ENCODE measurements at places on chromosomes 5 and 9. TPM values are rescaled to one million over a fixed set of nuclear protein-coding genes. Genes with fewer than 3 reads are reported as not detected.
A peak's percentile ranks its signal among the peaks of the same experiment; 100 is the strongest.

GRCh38 chr5:173809014-173809413 lies 79.1 kb upstream of the CPEB4 start:
- H3K27me3 ChIP-seq, result peaks cover 3% of the 10 kb centered on the region
- H3K4me3 ChIP-seq, result no peak overlapping the region
- DNase-seq, result no peak
- H3K36me3 ChIP-seq, result no peaks in the 10 kb centered on the region
- no peak overlapping the region for H3K27ac ChIP-seq

- peak overlapping the region; percentile 61 for H3K4me3 ChIP-seq
- no peaks in the 10 kb centered on the region for H3K27me3 ChIP-seq
- H3K4me1 ChIP-seq, result peaks cover 31% of the 10 kb centered on the region
- H3K36me3 ChIP-seq, result no peaks in the 10 kb centered on the region
Measured at GRCh38 chr5:132411304-132412013, 41.9 kb downstream of the SLC22A5 start.

- H3K4me3 ChIP-seq, result no peak overlapping the region
- DNase-seq, result no peak
- no peaks in the 10 kb centered on the region for H3K36me3 ChIP-seq
- no peaks in the 10 kb centered on the region for H3K4me1 ChIP-seq
- no peak overlapping the region for H3K27ac ChIP-seq
- H3K27me3 ChIP-seq, result peaks cover 5% of the 10 kb centered on the region
Measured at GRCh38 chr5:10936081-10936855, 175.2 kb upstream of the DAP start.

DNA sequence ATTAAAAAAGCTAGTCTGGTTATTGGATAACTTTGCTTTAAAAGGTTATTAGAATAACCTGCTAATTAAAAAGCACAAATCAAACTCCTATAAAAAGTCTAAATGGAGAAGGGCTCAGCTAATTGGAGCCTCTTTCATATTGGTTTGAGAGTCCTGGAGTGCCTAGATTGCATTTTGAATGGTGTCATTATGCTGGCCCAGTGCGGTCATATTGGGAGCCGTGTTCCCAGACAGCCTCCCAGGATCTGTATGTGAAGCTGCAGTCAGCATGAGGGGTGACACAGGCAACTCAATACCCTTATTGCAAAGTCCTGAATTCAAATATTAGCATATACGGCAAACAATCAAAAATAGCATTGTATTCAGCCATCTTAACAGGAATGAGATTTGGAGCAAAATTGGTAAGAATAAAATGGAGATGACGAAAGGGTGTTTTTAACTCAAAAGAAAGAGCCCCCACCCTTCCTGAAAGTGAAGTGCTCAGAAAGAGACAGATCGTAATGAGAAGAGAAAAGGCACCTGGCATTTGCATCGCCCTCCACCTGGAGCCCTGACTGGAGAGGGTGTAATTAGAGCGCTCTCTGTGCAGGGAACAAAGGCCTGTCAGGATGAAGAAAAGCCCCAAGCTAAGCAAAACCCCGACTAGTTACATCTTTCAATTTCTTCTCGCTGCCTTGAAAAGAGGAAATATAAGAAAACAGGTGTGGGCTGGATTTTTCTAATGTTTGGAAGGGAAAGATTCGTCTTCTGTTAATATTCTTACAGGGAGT lies 621.0 kb upstream of the ADAMTS16 start:
- no peak overlapping the region for H3K4me3 ChIP-seq
- no peak overlapping the region for H3K27ac ChIP-seq
- H3K27me3 ChIP-seq, result no peaks in the 10 kb centered on the region

GRCh38 chr9:116895961-116896360 lies 208.9 kb downstream of the TRIM32 start:
- H3K4me3 ChIP-seq, result no peak overlapping the region
- no peaks in the 10 kb centered on the region for H3K27me3 ChIP-seq
- H3K4me1 ChIP-seq, result no peaks in the 10 kb centered on the region
- no peak for DNase-seq
- H3K36me3 ChIP-seq, result no peaks in the 10 kb centered on the region

- H3K27ac ChIP-seq, result no peak overlapping the region
- no peaks in the 10 kb centered on the region for H3K36me3 ChIP-seq
- H3K27me3 ChIP-seq, result no peaks in the 10 kb centered on the region
- H3K4me1 ChIP-seq, result no peaks in the 10 kb centered on the region
- no peak overlapping the region for H3K4me3 ChIP-seq
Measured at GRCh38 chr5:50822761-50823160, 156.3 kb downstream of the PARP8 start.

- no peaks in the 10 kb centered on the region for H3K36me3 ChIP-seq
- H3K4me1 ChIP-seq, result no peaks in the 10 kb centered on the region
- no peak overlapping the region for H3K27ac ChIP-seq
- no peaks in the 10 kb centered on the region for H3K27me3 ChIP-seq
- H3K4me3 ChIP-seq, result no peak overlapping the region
- peak; percentile 22 for DNase-seq
Measured at GRCh38 chr5:78320401-78320800, 25.9 kb upstream of the AP3B1 start.

GRCh38 chr5:21094619-21095018 lies 1106.6 kb upstream of the CDH18 start:
- H3K4me3 ChIP-seq, result no peak overlapping the region
- no peak for DNase-seq
- no peaks in the 10 kb centered on the region for H3K36me3 ChIP-seq
- no peak overlapping the region for H3K27ac ChIP-seq
- no peaks in the 10 kb centered on the region for H3K4me1 ChIP-seq

DNA sequence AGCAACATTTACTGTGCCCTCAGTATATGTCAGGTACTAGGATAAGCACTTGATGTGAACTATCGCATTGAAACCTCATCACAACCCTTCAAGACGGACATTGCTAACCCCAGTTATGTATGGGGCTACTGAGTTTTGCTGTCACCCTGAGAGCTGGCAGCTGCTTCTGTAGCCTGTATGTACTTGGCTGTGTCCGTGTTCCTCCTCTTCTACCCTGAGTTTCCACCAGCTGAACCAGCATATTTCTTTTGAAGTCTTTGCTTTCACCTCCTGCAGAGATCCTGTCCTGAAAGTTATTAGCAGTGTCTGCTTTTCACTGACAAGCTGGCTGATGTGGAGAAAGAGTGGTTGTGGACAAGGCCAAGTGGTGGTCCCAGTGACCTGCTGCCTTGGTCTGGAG lies 63.3 kb downstream of the ADGRV1 start:
- no peaks in the 10 kb centered on the region for H3K4me1 ChIP-seq
- H3K27ac ChIP-seq, result no peak overlapping the region
- H3K36me3 ChIP-seq, result no peaks in the 10 kb centered on the region
- DNase-seq, result no peak
- no peak overlapping the region for H3K4me3 ChIP-seq

DNA sequence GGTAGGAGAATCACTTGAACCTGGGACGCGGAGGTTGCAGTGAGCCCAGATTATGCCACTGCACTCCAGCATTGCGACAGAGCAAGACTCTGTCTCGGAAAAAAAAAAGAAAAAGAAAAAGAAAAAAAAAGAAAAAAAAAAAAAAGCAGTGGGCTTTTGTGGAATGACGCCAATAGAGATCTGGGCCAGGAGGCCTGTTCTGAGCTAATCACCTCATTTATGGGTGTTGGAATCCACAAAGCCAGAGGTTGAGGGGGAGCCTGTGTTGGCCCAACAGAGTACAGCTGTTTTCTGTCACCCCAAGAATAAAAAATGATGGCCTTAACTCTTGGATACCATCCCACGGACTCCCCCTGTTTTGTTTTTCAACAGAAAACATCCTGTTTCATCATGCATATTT lies 18.5 kb downstream of the OSTF1 start:
- H3K27ac ChIP-seq, result no peak overlapping the region
- H3K36me3 ChIP-seq, result no peaks in the 10 kb centered on the region
- DNase-seq, result no peak

DNA sequence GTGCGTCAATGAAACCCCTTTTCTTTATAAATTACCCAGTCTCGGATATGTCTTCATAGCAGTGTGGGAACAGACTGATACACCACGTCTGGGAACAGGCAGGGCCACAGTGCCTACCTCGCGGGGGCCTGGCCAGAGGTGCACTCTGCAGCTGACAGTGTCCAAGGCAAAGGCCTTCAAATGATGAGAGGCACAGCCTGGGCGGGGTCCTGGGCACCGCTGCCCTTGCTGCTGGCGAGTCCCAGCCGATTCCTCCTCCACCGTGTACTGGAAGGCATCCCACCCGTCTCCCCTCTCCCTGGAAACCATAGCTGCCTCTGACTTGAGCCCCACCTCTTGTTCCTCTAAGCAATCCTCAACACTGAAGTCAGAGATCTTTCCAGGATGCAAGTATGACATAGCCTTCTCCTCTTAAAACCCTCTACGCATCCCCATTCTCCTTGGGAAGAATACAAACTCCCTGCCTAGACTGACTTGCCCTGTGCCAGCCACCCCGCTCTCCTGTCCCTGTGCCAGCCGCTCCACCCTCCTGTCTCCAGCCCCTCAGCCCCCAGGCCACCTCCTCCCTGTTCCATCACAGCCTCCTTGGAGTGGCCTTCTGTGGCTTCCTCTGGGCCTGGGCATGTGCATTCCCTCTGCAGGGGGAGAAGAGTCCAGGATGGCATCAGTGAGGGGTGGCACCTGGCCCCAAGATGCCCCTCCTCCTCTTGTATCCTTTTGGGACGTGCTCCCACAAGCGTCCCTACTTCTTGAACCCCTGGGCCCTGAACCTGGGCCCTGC lies 8.1 kb upstream of the COL5A1 start:
- no peak overlapping the region for H3K4me3 ChIP-seq
- H3K4me1 ChIP-seq, result peaks cover 6% of the 10 kb centered on the region
- H3K27ac ChIP-seq, result no peak overlapping the region
- H3K36me3 ChIP-seq, result no peaks in the 10 kb centered on the region

- peak; percentile 33 for DNase-seq
- no peak overlapping the region for H3K27ac ChIP-seq
- no peak overlapping the region for H3K4me3 ChIP-seq
- no peaks in the 10 kb centered on the region for H3K4me1 ChIP-seq
Measured at GRCh38 chr5:146007270-146007669, 70.9 kb downstream of the SH3RF2 start.

GRCh38 chr5:165881259-165881658 lies 2375.8 kb downstream of the MAT2B start:
- no peak for DNase-seq
- no peak overlapping the region for H3K4me3 ChIP-seq
- no peaks in the 10 kb centered on the region for H3K4me1 ChIP-seq
- no peaks in the 10 kb centered on the region for H3K27me3 ChIP-seq
- no peak overlapping the region for H3K27ac ChIP-seq
- H3K36me3 ChIP-seq, result no peaks in the 10 kb centered on the region

GRCh38 chr5:176401281-176402205 lies 13.0 kb downstream of the HIGD2A start:
- no peaks in the 10 kb centered on the region for H3K36me3 ChIP-seq
- H3K4me1 ChIP-seq, result no peaks in the 10 kb centered on the region
- no peak for DNase-seq
- H3K27me3 ChIP-seq, result no peaks in the 10 kb centered on the region
- H3K4me3 ChIP-seq, result no peak overlapping the region
- no peak overlapping the region for H3K27ac ChIP-seq

The PCDHGA10 gene
- 34.0 TPM for total RNA-seq

The XPA gene
- total RNA-seq, result 7.7 TPM

The PCDHGB2 gene
- total RNA-seq, result 1.4 TPM

The SLC27A6 gene
- 0.39 TPM for total RNA-seq

The PCDHGA5 gene
- total RNA-seq, result 0.29 TPM

The SYK gene
- 0.41 TPM for total RNA-seq

The C9orf50 gene
- not detected for total RNA-seq

The RNF183 gene
- not detected for total RNA-seq

Measured in astrocyte (in vitro differentiated cells and primary cell).